Stimulated activated CD8-positive, alpha-beta memory T cell treated with anti-CD3 and anti-CD28 coated beads, Interleukin-15, amount 100 ng/mL, for 48 hours (primary cell): ENCODE measurements at places on chromosomes 1 and 21.

DNA sequence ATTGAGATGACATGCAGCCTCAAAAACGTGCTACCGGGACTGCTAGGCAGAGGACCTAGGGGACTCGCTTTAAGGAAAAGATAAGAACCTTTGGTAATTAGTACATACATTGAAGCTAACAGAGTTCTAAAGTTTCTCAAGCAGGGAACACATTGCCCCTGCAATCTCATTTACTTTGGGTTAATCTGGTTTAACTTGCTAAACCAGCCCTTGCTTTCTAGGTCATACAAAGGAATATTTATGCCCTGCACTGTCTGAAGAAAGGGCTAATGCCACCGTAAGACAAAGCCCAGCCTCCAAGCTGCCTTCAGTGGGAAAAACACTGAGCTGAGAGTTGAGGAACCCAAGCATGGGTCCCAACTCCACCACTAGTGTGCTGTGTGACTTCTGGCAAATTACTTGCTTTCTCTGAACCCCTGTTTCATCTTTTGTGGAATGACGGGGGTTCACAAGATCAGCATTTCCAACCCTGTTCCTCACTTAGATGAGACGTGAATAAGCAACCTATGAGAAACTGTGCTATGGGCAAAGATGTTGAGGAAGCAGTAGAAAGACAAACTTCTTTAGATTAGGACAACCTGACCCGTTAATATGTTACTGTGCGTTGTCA lies 66.3 kb downstream of the VWA5B1 start:
- no peak for DNase-seq

DNA sequence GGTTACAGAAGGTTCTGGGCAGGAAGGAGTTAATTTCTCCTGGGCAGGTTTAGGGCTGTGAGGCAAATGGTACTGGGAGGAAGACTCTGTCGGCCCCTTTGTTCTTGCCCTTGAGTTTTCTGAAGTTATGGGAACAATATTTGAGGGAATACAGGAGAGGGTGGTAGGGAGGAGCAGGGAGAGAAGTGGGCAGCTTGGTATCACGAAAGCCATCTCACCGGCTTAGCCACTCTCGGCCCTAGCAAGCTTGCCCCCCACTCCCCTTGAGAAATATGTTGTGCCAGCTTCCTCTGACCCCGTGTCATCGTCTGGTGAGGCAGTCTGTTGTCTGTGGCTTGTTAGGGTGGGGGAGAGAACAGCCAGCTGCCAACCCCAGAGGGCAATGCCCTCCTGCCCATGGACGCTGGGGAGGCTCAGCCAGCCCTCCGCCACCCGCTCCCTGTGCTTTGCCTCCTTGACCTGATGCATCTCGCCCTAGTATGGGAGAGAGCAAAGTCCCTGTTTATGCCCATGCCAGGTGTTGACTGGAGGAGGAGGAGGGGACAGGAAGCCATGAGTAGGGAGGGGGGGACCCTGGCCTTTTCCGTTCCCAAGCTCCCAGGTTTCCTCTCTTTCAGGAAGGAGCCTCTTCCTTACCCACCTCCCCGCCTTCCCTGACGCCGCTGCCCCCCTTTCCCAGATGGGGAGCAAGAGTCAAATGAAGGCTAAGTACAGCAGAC lies 1.2 kb downstream of the EFNA1 start:
- DNase-seq = no peak

DNA sequence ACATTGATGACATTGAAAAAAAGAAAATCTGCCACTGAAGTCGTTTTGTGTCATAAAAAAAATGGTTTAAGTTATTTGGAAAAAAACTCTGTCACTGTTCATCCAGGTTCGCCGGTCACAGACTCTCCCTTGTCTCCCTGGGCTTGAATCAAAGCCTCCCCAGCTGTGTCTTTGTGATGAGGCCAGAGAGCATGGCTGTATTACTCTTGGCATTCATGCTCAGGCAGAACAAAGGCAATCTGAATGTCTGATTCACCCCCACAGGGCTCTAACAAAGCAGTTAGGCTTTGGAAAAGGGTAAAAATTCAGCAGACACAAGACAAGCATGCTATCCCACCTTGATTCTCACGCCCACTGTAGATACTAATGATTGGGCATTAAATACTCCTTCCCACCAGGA lies 304.3 kb upstream of the PLD5 start:
- no peak for DNase-seq

- no peak for DNase-seq
Observed at GRCh38 chr1:169121146-169121923, 14.8 kb downstream of the ATP1B1 start.

DNA sequence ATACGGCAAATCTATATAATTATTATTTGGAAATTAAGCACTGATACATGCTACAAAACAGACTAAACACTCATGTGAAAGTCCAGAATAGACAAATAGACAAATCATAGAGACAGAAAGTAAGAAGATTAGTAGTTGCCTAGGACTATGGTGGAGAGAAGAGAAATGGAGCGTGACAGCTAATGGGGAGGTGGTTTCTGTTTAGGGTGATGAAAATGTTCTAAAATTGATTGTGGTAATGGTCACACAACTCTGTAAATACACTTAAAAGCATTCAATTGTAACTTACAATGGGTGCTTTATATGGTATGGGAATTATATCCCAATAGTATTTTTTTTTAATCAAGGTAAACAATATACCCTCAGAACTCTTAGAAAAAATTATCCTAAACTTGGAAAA lies 20.4 kb upstream of the ITLN2 start:
- DNase-seq = no peak

DNA sequence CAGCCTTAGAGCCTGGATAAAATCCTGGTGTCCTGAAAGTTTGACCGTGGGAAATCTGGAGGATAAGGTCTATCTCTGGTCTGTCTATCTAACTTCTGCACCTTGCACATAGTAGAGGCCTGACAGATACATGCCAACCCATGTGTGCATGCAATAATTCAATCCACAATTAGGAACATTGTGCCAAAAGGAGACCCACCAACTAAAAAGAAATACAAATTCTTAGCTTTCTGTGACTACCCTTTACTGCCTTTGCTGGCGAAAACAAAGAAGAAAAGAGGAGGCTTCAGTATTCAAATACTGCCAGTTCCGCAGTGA lies 381 bp upstream of the KLHL20 start:
- no peak for DNase-seq

- DNase-seq = peak; percentile 53
Observed at GRCh38 chr1:234478152-234478480, 863 bp downstream of the TARBP1 start.

GRCh38 chr1:32797456-32797855 lies 19.7 kb downstream of the YARS1 start:
- no peak for DNase-seq

DNA sequence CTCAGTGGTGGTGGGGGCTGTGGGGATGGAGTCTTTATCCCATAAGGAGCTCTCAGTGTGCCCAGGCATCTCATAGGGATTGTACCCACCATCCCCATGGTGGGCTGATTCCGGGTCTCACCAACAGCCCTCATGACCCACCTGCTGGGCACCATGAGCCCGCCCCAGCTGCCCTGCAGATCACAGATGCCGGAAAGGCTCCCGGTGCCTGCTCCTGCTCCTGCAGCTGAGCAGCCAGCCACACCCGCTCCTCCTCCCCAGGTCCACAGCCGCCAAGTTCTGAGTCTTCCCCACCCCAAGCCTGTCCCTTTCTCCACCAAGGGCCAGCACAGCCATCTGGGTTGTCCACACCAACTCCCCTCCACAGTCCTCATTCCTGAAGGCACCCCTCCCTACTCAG lies 15.5 kb upstream of the TSPEAR start:
- no peak for DNase-seq

DNA sequence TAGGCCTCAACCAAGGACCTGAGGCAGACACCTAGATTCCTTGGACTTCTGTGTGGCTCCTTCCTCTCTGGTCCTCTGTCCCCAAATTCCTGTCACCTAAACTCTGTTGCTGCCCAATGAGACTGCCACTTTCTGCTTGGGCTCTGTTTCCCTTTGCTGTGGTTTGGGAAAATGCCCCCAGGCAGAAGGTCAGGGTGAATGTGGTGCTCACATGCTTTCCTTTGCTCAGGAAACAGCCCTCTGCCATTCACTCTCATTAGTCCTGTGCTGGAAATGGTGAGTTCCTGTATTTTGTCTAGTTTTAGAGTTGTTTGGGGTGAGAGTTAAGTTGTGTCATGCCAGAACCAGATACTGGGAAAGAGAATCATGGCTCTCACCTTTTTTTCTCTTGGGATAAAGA lies 22.7 kb upstream of the SHE start:
- DNase-seq = no peak

DNA sequence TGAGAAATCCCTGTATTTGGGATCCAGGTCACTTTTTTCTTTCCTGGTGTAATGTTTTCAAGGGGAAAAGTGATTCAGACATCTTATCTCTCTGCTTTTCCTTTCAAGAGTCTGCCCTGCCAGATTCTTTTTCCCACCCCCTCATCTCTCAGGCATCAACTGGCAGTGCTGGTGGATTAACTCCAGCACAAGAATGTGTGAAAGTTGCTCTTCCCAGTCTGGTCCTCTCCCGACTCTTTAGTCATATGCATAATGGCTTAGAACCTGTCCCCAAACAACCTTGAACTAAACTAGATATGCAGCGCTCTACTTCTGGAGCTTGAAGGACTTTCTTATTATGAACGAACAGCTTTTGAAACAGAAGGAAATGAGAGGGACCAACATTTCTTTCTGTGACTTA lies 88.5 kb downstream of the SLC44A5 start:
- DNase-seq = no peak

GRCh38 chr1:160945079-160945478 lies 9.5 kb downstream of the ITLN2 start:
- DNase-seq = no peak

DNA sequence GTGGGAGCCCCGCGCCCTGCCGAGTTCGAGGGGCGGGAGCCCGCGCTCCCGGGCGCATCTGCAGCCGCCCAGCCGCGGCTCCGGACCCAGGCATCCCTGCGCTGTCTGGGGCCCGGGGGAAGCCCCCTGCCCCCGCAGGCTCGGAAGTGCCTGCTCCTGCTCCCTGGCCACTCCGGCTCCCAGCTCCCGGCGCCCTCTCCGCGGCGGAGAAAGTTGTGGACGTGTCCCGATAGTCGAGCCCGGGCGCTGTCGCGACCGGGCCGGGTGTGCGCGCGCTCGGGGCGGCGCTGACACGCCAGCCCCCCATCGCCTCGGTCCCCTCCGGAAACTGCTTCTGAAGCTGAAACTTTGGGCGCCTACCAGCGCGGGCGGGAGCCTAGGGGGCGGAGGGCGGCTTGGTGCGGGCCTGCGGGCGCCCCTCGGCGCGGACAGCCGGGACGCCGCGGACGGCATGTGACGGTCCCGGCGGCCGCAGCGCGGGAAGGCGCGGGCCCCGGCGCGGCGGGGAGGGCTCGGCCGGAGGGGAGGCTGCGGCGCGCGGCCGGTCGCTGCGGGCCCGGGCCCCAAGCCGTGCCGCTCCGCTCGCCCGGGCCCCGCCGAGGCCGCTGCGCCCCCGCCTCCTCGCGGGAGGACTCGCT lies 515 bp downstream of the MAN1C1 start:
- DNase-seq = no peak

DNA sequence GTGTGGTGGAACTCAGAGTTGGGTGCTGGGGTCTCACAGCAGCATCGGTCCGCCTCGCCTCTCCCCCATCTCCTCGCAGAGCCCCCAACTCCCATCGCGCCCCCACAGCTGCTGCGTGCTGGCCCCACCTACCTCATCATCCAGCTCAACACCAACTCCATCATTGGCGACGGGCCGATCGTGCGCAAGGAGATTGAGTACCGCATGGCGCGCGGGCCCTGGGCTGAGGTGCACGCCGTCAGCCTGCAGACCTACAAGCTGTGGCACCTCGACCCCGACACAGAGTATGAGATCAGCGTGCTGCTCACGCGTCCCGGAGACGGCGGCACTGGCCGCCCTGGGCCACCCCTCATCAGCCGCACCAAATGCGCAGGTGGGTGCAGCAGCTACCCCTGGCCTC lies 24.2 kb downstream of the PTPRU start:
- DNase-seq = no peak

- no peak for DNase-seq
Observed at GRCh38 chr1:199665371-199665770, 362.1 kb upstream of the NR5A2 start.

DNA sequence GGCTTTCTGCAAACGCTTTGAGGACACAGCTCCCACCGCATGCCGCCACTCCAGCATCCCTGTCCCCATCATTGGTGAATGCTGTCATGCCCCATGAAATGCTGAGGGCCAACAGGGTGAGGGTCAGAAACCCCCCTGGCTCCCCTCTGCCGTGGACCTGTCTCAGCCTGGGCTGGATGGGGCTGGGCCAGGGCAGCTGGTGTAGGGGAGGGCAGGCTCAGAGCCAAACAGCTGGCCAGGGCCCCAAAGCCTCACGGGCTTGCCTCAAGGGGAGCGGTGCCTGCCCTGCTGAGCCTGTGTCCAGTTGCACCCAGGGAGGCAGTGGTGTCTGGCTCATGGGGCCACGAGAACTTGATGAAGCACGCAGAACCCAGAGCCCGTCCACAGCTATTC lies 49.7 kb downstream of the S100B start:
- DNase-seq = no peak

DNA sequence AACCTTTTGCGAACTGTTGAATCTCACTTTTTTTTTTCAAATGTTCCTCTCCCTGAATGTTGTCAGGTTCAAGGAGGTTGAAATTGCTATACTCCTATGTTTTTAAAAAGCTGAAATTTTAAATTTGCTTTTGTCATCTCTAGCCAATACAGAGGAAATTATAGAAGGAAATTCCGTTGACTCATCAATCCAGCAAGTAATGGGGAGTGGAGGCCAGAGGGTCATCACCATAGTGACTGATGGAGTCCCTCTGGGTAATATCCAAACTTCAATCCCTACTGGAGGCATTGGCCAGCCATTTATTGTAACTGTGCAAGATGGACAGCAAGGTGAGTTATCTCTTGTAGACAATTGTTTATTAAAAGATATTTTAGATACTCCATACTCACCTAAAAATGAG lies 36.3 kb downstream of the GABPB2 start:
- DNase-seq = no peak

DNA sequence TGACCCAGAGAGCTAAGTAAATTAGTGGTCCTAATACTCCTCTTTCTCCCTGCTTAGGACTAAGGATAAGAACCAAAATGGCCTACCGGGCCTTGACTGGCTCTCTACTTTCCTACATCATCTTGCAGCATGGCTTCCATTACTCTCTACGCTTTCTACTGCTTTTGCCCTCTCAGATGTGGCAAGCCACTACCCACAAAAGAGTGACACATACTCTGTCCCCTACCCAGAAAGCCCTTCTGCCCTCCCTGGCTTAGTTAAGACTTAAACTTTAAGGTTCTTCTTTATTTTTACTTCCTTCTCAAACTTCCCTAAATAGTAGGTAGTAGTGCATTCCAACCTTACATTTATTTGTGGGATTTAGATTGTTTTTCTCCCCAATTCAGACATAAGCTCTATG lies 228.1 kb downstream of the TPR start:
- no peak for DNase-seq

- DNase-seq = no peak
Observed at GRCh38 chr1:169129109-169129784, 22.8 kb downstream of the ATP1B1 start.

- no peak for DNase-seq
Observed at GRCh38 chr1:9451081-9451480, 88.2 kb upstream of the SLC25A33 start.

GRCh38 chr1:231936983-231937775 lies 310.6 kb downstream of the DISC1 start:
- DNase-seq = no peak
